ENCODE measurements at places on chromosomes 4 and X.

DNA sequence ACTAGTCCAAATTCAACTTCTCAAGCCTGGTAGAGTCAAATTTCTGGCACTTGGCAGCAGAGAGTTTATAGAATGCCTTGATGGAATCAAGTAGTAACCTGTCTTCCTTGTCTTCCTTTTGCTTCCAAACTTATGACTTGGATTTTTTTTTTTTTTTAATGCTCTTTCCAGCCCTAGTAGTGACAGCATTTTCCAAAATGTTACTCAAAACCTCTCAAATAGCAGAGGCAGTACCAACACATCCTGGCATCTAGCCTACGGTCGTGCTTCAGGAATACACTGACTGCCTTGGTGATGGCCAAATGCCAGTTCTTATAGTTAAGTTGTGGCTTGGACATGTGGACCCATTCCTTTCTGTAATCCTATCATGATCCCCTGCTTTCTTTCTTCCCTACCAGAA is 46.0 kb downstream of the GALNT7 start:
- peak; percentile 47 for DNase-seq

GRCh38 chr4:145554691-145555090 is 64.5 kb upstream of the MMAA start:
- no peak for DNase-seq

DNA sequence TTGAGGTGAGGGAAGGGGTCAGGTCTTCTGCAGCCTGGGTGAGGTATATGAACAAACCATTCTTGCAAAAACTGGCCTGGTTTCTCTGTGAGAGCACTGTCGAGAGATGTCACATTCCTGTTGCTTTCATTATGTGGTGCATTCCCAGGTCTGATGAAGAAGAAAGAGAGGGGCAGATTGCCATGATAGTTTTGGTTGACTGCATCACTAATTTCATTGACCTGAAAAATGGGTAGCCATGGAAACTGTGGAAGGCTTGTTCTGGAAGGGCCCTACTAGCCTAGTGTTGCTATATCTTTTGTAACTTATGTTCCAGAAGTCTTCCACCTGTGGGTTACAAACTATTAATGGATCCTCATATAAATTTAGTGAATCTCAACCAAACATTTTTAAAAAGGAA is 32.9 kb upstream of the CYBB start:
- DNase-seq, result no peak

GRCh38 chr4:182973941-182974340 is 56.8 kb upstream of the DCTD start:
- DNase-seq, result peak; percentile 43

DNA sequence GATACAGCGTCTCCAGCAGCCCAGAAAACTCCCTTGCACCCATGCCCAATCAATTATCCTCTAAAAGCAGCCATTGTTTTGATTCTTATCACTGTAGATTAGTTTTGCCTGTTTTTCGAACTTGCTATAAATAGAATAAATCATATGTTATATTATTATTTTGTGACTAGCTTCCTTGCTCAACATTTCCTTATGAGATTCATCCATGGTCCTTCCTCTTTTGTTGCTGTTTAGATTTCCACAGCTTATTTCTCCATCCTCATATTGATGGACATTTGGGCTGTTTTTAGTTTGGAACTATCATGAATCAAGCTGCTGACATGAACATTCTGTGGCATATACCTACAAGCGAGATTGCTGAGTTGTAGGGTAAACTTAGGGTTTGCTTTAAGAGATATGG is 595.3 kb downstream of the BCOR start:
- DNase-seq, result no peak

DNA sequence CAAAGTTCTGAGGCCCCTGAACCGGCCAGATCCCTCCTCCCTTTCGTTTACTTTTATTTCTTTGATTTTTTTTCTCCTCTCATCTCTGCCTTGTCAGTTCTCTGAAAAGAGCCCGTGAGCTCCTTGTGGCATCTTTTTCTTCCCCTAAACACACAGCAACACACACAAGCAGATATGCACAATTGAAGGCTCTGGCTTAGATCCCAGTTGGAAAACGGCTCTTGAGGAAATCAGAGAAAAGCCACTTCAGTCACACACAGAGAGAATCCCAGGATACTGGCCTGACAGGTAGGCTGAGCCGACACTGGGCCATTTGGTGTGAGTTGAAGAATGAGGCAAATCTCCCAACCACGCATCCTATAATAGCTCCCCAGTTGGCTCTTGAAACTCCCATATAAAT is 12.9 kb downstream of the DIPK2B start:
- DNase-seq, result no peak

DNA sequence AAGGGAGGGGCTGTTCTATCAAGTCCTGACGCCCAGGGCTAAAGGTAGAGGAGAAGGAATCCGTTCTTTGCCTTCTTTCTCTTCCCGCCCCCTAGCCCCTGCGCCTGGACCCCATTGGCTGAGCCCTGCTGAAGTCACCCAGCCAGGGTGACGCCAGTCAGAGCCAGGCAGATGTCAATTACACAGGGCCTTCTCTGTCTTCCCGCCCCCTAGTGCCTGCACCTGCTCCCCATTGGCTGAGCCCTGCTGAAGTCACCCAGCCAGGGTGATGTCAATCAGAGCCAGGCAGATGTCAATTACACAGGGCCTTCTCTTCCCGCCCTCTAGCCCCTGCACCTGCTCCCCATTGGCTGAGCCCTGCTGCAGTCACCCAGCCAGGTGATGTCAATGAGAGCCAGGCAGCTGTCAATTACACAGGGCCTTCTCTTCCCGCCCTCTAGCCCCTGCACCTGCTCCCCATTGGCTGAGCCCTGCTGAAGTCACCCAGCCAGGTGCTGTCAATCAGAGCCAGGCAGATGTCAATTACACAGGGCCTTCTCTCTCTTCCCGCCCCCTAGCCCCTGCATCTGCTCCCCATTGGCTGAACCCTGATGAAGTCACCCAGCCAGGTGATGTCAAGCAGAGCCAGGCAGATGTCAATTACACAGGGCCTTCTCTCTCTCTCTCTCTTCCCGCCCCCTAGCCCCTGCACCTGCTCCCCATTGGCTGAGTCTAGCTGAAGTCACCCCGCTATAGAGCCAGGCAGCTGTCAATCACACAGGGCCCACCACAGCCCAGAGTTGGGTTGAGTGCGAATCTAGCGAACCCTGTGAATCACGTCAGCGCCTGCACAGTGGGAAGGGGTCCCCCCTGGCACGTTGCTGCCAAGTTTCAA is 46.4 kb downstream of the ASMT start:
- DNase-seq, result no peak

- peak; percentile 79 for DNase-seq
These were observed 404.6 kb downstream of the PRDM5 start for GRCh38 chr4:120517966-120518365.

GRCh38 chrX:31590581-31591114 is 518.8 kb upstream of the FTHL17 start:
- peak; percentile 72 for DNase-seq

GRCh38 chr4:168639914-168640313 is 143.1 kb downstream of the PALLD start:
- no peak for DNase-seq

GRCh38 chrX:149628280-149628679 is 3.3 kb downstream of the TMEM185A start:
- DNase-seq, result no peak

DNA sequence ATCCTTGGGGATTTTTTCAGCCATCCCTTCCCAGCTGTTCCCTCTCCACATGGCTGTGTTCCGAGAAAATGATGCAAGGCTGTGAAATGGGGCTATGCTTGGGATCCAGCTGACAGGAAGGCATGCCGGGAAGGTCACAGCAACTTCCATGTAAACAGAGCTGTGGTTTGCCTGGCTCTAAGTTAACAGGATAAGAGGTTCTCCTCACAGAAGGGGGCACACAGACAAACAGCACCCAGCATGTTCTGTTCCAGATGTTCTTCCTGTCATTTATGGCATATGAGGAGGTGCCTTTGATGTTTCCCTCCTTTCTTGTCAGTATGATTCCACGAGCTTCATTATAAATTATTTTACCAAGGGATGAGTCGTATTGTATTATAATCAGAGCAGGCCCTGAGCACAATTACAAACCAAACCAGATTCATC is 220.7 kb downstream of the ANTXR2 start:
- DNase-seq, result peak; percentile 17

- no peak for DNase-seq
These were observed 2.2 kb upstream of the RTL8B start for GRCh38 chrX:135024526-135024925.

GRCh38 chr4:164876700-164877324 is at the start of gene APELA:
Gene APELA, plus strand, starts transcription at chr4:164877178. Its CDS starts 154 bp downstream, at chr4:164877332.
- DNase-seq, result no peak

GRCh38 chrX:107304141-107304540 is 97.7 kb downstream of the DNAAF6 start:
- no peak for DNase-seq

DNA sequence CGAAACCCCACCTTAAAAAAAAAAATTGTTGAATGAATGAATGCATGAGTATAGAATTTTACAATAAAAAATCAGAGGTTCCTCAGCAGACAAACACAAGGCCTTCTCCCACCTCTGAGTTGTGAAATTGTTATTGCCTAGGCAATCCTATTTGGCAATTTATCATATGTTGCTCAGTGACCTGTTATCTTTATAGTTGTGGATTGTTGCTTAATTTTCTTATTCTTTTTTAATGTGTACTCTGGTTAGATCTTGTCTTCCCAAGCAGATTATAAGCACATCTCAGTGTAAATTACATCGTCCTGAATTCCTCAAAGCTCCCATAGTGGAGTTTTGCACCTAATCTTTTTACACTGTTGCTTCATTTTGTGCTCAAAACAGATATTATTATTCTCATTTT is 71.9 kb downstream of the RBM47 start:
- DNase-seq, result peak; percentile 56

GRCh38 chr4:71187404-71188155 is 151.2 kb upstream of the SLC4A4 start:
- peak; percentile 26 for DNase-seq

- peak; percentile 51 for DNase-seq
These were observed 16.0 kb upstream of the PRRG1 start for GRCh38 chrX:37332987-37333658.
